B cell (primary cell): ENCODE measurements at places on chromosomes 2 and 18.
A peak's percentile ranks its signal among the peaks of the same experiment; 100 is the strongest.

DNA sequence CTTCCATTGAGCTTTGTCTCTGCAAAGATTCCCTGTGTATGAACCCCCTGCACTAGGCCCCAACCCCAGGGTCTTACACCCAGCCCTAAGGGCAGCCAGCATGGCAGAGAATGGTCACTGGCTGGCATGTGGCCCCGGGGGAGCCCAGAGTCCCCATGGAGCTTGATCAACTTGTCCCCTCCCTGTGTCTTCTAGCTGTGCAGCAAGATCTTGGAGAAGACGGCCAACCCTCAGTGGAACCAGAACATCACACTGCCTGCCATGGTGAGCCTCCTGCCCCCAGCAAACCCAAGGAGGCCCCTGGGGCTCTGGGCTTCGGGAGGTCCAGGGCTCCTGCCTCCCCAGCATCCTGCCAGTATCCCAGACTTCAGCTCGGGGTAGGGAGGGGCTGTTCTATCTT lies 81.5 kb downstream of the DYSF start:
- DNase-seq, result no peak

DNA sequence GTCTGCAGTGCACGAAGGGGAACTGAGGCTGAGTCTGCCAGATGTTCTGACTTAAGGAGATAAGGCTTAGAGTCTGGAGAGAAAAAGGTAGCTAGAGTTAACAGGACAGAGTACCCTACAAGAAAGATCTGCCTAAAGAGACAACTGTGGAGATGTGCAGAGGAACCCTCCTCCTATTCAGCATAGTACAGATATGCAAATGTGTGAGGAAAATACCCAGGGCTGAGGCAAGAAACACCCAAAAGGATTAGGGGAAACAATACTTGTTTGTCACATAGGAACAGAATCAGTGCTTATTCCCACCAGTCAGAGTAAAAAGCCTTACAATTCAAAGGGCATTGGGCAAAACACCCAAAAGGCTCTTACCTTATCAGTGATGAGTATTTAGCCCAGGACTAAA lies 67.8 kb downstream of the SS18 start:
- DNase-seq, result no peak

DNA sequence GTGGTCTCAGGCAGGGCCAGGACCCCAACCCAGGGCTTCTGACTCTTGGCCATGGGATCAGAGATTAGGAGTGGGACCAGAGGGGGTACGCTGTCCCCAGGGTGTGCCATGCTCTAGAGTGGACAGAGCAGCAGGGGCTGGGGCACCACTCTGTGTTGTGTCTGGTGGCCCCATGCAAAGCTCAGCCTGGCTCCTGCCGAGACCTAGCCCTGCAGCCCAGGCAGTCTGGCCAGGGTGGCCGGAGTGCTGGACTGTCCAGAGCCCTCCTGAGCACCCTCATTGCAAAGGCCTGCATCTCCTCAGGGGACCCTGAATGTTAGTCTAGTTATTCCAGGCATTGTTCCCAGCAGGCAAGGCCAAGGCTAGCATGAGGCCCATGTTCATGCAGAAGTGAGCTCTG lies 162.3 kb downstream of the TNS1 start:
- DNase-seq, result no peak

GRCh38 chr2:144559681-144560080 lies 39.8 kb upstream of the ZEB2 start:
- no peak for DNase-seq

GRCh38 chr2:138503087-138503442 lies 1.5 kb downstream of the SPOPL start:
- peak; percentile 62 for DNase-seq

- DNase-seq, result no peak
Observed at GRCh38 chr18:10985689-10986088, 163.7 kb downstream of the PIEZO2 start.

GRCh38 chr2:186918495-186918894 lies 69.5 kb upstream of the ZSWIM2 start:
- DNase-seq, result no peak

- DNase-seq, result no peak
Observed at GRCh38 chr2:134590679-134591078, 128.1 kb downstream of the TMEM163 start.

GRCh38 chr2:230877759-230878598 lies 13.2 kb downstream of the ITM2C start:
- peak; percentile 82 for DNase-seq

DNA sequence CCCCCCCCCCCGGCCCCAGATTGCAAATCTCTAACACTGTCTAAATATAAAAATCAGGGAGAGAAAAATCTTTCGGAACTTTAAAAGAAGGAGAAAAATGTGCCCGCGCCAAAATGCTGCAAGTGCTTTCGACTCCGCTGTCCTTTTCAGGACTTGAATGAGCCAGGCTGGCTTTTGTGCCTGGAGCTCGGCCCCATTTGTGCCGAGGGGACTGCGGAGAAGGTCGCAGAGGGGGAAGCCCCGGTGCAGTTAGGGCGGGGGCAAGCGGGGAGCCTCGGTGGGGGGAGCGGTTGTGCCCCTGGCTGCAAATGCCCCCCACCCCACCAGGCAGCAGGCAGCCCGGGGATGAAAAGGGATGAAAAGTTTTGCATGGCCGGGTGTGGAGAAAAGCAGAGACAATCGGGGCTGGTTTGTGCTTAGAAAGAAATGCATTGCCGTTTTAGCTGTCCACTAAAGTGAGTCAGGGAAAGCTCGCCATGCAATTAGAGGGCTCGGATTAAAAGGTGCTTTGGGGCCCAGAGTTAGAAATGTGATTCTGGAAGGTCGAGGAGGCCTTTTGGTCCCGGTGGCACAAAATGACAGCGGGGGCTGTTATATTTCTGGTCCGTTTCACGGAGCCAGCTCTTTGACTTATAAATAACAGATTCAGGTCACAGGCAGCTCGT lies 1.6 kb downstream of the INHBB start:
- no peak for DNase-seq

GRCh38 chr18:49970319-49970718 lies 157.0 kb upstream of the ACAA2 start:
- no peak for DNase-seq

DNA sequence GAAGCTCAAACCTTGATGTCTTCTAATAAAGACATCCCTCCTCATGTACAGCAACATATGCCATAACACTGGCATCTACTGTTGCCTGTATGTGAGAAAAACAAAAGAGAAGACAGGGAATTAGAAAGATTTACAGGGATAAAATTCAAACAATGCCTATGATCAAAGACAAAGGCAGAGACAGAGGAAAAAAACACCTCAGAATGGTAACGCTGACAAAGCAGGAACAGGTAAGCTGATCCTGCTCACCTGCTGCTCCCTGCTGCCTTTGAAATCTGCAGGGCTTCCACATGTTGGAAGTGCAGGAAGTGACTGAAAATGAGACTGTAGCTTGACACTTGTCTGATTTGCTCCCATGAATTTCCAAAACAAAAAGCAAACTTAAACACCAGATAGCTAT lies 90.2 kb upstream of the DNAJC10 start:
- DNase-seq, result no peak

- DNase-seq, result peak; percentile 66
Observed at GRCh38 chr2:136122661-136123060, 4.7 kb upstream of the CXCR4 start.
